ENCODE measurements at places on chromosomes 5 and 9.

GRCh38 chr9:107675351-107676259 lies 186.0 kb upstream of the KLF4 start:
- no peak for DNase-seq

GRCh38 chr5:112154940-112155686 lies 264.0 kb downstream of the EPB41L4A start:
- DNase-seq, result no peak

DNA sequence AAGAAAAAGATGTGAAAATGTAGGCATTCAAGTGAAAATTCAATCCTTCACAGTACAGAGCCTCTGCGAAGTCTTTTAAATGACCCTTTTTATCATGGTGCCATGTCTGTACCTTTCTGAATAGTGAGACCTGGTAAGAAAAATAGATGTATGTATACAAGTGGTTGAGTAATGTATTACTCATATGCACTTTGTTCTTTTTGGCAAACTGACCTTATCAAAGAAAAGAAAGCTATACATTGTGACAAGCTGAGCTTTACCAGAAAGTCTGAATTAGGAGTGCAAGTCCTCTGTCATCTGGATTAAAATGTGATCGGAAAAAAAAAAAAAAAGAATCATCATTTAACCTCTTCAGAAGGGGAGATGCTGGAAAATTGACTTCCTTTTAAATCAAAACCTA lies 356.4 kb upstream of the CCNH start:
- DNase-seq, result no peak

DNA sequence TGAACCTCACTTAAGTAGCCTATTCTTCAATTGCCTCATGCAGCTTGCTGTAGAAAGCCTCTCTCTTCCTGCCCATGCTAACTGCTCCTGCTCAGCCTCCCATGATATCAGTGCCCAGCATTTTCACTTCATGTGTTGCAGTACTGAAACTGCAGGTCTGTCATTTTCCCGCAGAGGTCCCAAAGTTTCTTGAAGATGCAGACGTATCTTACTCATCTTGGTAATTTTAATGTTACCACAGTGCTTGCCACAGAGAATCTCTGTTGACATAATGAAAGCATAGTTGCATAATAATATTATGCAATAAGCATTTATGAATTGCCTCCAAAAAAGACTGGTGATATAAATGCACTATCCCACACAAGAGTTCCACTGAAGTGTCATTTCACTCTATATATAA lies 561.1 kb upstream of the DAP start:
- no peak for DNase-seq

DNA sequence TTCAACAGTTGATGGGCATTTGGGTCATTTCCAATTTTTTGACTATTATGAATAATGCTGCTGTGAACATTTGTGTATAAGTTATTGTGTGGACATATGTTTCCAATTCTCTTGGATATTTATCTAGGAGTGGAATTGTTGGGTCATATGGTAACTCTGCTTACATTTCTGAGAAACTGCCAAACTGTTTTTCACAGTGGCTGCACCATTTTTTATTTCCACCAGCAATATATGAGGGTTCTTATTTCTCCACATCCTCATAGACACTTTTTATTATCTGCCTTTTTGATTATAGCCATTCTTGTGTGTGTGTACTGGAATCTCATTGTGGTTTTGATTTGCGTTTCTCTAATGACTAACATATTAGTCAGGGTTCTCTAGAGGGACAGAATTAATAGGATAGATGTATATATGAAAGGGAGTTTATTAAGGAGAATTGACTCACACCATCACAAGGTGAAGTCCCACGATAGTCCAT lies 14.7 kb upstream of the MED27 start:
- DNase-seq, result no peak
